ENCODE measurements at places on chromosomes 6 and 20.

DNA sequence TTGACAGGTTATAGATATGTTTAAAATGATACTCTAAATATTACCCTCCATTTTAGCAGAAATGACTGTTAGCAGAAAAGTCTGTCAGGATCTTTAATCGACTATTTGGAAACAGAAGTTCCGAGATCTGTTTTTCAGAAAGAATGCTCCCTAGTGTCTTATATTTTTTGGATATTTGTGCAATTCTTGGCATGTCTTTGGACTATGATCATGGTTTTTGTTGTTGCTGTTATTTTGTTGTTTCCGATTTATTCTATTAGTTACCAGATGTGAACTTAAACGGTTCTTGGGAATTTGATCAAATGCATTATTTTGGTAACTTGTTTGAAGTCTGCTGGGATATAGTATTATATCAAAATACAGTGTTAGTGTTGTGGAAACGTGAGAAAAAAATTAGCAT, 106.4 kb upstream of the CEP162 start:
- DNase-seq, result no peak

DNA sequence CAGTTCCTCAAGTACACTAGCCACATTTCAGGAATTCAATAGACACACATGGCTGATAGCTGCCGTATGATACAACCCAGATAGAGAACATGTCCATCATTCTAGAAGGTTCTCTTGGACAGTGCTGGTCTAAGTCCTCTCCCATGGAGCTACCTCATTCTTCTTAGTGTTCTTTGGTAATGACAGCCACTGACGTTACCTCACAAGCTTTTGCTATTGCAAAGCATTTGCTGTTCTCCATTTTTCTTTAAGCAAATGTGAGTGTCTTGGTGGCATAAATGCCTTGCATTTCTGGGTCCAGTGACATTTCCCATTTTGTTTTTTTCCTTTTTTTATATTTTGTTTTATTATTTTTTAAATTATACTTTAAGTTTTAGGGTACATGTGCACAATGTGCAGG, 8.3 kb upstream of the CEBPB start:
- DNase-seq, result no peak

DNA sequence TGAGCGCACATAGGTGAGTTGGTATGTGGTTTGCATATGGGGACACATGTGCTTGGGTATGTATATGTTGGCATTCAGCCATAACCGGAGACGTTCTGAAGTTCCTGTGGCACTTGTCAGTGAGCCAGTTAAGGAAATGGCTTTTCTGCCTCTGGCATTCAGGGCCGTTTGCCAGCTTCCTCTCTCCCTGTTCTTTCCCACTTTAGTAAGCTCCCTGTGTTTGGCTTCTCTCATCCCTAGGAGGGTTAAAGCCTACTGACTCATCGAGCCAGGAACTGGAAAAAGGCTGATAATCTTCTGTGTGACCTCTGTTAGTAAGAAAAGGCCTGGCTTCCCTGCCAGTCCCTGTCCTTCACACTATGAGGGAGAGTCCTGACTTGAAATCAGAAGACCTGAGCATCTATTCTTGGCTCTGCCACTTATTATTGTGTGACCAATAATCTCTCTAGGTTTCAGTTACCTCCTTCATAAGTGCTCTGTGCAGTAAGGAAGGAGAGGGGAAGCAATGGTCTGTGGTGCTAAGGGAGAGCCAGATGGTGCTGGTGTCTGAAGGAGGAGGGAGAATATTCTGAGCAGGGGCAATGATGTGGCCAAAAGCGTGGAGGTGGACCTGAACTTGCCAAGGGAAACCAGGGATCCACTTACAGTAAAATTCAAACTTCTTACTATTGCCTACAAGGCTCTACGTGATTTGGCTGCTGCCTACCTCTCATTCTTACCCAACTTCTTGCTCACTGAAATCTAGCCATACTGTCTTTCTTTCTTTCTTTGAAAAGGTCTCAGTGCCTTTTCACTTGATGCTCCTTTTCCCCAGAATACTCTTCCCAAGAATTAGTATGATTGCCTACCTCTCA, 31.4 kb downstream of the ACSS2 start:
- no peak for DNase-seq

GRCh38 chr6:87945181-87945580, 102.5 kb upstream of the SPACA1 start:
- no peak for DNase-seq

- no peak for DNase-seq
Measured at GRCh38 chr6:163420289-163420614, 5.7 kb downstream of the QKI start.

GRCh38 chr20:33553516-33553915, 63.6 kb downstream of the CBFA2T2 start:
- no peak for DNase-seq

All from neuronal stem cell (in vitro differentiated cells).